ENCODE measurements at places on chromosomes 5 and 9.

- no peak for DNase-seq
These were observed 68.7 kb upstream of the TAF11L2 start for GRCh38 chr5:17429353-17429752.

DNA sequence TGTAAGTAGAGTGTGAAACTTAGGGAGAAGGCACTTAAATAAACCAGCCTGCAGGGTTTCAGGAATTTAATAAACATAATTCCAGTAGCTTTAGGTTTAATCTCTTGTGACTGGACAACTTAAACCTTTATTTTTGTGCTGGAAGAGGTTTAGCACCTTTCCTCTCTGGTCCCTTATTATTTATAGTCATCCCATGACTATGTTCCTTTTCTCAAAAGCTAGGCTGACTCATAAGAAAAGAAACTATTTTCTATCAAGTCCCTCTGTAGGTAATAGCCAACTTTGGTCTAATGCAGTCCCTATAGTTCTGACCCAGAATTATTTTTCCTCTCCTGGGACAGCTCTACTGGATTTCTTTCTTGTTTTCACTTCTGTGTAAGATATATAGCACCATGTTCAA, 588.9 kb downstream of the NR2F1-AS1 start:
- no peak for DNase-seq

DNA sequence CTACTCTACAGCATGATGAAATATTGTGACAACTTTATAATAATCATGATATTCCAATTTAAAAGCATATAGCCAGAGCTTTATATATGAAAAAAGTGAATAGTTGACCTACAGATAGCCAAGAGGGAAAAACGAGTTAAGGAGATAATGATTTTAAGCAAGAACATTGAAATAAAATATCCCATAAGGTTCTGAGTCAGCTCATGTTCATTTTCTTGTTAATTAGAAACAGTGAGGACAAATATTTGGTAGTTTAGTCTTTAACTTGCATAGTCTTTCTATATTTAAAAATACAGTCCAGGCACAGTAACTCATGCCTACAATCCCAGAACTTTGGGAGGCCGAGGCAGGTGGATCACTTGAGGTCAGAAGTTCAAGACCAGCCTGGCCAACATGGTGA, 55.8 kb upstream of the CDH6 start:
- no peak for DNase-seq

GRCh38 chr9:69743930-69744329, 15.9 kb downstream of the PTAR1 start:
- DNase-seq = no peak

GRCh38 chr5:170307575-170308465, 10.2 kb upstream of the LCP2 start:
- DNase-seq = no peak

DNA sequence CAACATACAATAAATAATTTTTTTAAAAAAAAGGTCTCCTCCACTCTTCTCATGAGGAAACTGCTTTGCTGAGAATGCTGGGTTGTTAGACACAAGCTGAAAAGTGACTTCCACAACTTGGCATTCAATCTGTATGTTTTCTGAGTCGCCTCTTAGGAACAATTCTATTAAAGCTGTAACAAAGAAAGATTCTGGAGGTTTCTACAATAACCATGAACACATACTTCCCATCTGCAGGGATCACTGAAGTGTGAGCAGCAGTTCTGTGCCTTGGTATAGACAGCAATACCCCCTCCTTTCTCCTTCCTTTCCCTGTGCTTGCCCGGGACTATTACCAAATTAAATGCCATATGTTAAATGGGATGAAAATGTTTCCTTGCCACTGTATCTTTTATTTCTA, 1.5 kb downstream of the DIRAS2 start:
- DNase-seq = no peak

DNA sequence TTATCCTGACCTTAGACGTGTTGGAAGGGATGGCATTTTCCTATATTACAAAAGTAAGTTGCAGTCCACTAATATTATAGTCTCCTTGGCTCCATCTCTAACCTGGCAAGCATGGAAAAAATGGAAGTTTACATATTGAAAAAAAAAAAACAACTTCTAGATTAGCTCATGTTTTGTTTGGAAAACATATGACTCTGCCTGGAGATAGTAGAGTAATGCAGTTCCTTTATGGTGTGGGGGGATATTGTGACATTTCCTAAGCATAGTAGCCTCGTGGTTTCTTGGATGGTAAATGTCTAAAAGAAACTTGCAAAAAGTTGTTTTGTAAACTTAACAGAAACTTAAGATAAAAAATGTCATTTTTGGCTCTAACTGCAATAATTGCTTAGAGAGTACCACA, 244.4 kb upstream of the FBXL7 start:
- no peak for DNase-seq

GRCh38 chr9:35917261-35917660, 8.0 kb downstream of the SPAAR start:
- DNase-seq = no peak

GRCh38 chr9:125651576-125652232, 55.3 kb downstream of the MAPKAP1 start:
- DNase-seq = no peak

DNA sequence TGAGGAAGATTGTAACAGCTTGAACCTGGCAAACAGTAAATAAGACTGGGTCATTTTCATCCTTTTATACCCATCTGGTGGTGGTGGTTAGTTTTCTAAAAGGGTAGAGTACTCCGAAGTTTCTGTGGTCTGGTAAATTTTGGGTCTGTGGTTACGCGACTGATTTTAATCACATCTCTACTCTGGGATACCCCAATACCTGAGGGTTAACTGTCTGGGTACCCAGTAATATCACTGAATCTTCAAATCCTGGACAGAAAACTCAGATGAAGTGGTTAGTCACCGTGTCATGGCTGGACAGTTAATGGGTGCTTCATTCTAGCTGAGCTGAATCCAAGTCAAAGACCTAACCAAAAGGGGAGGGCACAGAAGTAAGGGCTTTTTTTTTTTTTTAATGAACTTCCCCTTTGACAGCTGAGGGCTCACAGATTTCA, 474.2 kb downstream of the GADD45G start:
- no peak for DNase-seq

GRCh38 chr9:38032266-38033110, 36.5 kb downstream of the SHB start:
- no peak for DNase-seq

DNA sequence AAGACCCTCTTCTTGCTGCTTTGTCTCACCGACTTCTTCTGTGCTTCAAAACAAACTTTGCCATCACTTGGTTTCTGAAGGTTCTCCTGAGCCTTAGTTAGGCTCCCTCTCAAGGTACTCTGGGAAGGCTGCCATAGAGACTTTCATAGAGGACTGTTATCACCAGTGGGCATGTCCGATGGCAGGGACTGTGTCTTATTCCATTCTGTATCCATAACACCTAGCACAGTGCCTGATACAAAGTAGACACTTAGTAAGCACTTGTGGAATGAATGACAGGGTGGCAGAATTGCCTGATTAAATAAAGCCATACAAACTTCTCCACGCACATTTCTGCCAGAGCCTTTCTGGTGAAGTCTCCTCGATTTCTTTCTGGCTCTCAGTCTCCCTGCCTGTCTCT, 32.7 kb downstream of the AGXT2 start:
- DNase-seq = no peak

- no peak for DNase-seq
These were observed 130.8 kb upstream of the FAM120A start for GRCh38 chr9:93320591-93321219.

DNA sequence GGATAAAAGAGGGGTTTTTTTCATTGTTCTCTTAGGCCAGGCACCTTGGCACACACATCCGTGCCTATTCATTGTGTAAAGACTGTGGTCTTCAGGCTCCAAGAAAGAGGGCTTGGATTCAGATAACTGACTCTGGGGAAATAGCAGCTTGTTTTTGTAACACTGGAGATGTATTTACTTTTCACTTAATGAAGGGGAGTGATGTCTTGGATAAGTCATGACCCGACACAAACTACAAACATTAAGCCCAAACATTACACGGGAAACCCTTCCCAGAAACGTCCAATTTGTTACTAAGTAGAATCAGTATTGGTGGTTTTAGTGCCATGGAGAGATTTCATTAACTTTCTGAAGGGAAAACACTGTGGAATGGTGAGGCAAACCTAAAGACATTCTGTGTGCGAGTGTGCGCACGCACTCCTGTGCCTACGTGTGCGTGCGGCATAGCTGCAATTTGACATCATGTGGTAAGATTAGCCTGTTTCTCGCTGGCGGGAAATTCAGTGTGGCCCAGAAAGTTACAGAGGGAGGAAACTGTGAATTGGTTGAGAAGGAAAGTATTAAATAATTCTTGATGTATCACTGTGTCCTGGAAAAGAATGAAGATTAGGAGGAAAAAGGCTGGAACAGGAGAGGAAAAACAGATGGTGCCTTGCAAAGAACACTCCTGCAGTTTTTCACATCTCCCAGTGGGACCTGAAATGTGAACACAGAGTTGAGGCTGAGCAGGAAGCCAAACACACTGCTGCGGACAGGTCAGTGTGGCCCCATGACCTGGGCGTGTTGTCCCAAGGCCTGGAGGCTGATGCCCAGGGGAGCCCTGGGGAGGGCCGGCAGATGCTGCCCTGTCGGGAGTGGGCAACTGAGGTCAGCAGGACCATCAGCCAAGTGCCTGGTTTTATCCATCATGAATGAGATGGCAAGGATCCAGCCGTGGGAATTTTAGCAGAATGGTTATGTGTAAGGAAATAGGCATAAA, 108.5 kb downstream of the GAS1 start:
- no peak for DNase-seq

DNA sequence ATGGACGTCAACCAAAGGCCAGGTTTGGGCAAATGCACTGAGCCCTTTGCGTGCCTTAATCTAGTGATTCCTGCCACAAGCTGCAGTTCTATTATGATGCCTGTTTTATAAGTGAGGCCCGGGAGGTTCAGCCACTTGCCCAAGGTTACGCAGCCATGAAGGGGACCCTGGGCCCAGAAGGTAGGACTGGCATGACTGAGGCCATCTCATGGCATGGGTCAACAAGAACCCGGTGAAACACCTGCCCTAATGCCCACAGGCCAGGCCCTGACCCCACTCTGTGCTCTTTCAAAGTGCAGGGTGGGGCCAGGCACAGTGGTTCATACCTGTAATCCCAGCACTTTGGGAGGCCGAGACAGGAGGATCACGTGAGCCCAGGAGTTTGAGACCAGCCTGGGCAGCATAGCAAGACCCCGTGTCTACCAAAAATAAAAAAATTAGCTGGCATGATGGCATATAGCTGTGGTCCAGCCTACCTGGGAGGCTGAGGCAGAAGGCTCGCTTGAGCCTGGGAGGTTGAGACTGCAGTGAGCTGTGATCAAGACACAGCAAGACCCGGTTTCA, 8.6 kb downstream of the NINJ1 start:
- no peak for DNase-seq

- no peak for DNase-seq
These were observed 73.1 kb downstream of the FEM1C start for GRCh38 chr5:115471345-115472063.

- DNase-seq = no peak
These were observed 465.2 kb downstream of the GADD45G start for GRCh38 chr9:90070056-90070455.

- no peak for DNase-seq
These were observed 8.9 kb downstream of the WDR5 start for GRCh38 chr9:134144801-134145200.

- DNase-seq = no peak
These were observed 198.5 kb upstream of the FBN2 start for GRCh38 chr5:128736553-128736952.

DNA sequence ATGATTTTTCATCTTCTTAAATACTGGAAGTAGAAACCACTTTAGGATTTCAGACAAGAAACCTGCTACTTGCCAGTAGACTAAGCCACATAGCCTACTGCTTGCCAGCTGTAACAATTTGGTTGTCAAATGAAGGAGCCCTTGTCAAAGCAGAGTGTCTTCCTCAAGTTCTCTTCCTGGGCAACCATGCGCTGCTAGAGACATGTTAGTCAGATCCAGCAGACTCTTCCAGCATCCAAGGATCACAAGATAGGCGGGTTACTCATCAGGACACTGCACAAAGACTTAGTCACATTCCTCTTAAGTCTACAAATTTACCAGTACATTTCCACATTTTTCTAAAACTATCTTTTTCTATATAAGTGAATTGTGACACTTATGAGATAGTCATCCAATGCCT, 24.4 kb downstream of the SKIC3 start:
- DNase-seq = no peak

DNA sequence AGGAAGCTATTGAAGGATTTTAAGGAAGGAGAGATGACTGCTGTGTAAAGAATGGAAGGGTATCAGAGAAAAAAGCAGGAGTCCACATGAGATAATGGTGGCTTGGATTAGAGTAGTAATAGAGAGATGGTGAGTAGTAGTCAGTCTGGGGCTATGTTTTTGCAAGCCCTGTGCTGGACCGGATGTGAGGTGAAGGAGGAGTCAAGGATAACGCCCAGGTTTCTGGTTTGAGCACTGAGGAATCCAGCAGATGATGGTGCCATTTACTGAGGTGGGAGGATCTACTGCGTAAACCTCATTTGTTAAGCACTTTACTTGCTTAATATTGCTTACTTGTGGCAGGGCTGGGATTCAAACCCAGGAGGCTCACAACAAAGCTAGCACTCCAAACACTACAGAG, 1.1 kb downstream of the TIGD6 start:
- no peak for DNase-seq

DNA sequence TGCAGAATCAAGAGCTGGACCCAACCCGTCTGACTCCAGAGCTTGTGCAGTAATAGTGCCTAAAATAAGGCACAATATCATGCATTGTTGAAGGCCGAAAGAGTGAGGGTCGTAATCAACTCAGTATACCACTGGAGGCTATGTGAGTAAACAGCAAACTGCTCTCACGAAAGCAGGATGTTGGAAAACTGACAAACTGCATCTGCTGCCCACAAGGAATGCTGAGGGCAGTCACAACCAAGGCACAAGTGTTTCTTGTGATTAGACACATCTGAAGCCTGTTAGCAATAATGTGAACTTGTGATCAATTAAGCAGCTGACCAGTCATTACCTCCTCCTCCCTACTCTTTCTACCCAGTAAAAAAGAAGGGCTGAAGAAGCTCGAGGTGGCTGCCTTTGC, 48.8 kb downstream of the TRPM3 start:
- no peak for DNase-seq

- DNase-seq = no peak
These were observed 13.5 kb downstream of the IL12B start for GRCh38 chr5:159316519-159317383.

- DNase-seq = no peak
These were observed 813 bp downstream of the GNAQ start for GRCh38 chr9:78030553-78031443.
